Stimulated activated CD8-positive, alpha-beta memory T cell treated with anti-CD3 and anti-CD28 coated beads, Interleukin-7, amount 100 ng/mL, for 4 hours (primary cell): ENCODE measurements at places on chromosomes 7 and 10.

DNA sequence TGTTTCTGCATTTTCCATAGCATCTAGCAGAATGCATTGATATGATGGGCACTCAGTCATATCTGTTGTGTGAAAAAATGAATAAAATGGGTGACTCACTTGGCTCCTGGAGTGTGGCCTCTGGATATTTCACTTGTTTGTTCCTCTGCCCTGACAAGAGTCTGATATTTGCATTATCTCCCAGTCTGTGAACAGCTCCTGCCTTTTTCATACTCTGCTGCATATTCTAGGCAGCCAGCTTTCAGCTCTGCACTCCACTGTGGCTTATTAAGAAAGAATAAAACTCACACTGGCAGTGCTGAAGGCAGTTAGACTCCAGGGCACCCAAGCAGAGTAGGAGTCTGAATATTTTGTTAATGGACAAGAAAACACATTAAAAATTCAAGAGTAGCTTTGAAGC, 623.9 kb downstream of the SORCS1 start:
- no peak for DNase-seq

DNA sequence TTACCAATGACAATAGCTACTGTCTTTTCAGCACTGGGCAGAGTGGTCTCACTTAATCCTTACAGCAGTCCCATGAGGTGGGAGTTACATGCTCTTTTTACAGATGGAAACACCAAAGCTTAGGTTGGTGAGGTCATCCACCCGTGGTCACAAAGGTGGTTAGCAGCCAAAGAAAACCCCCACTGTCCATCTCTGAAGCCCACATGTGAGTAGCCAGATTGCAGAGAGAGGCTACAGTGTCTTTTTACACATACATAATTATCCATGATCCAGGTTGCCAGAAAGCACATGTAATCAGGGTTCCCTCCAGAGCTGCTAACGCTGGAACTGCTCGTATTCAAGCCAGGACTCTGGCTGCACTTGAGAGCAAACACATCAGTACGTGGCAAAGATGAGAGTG, 24.6 kb upstream of the ANKRD2 start:
- DNase-seq: no peak

GRCh38 chr7:10343108-10343507, 630.6 kb upstream of the PHF14 start:
- no peak for DNase-seq

DNA sequence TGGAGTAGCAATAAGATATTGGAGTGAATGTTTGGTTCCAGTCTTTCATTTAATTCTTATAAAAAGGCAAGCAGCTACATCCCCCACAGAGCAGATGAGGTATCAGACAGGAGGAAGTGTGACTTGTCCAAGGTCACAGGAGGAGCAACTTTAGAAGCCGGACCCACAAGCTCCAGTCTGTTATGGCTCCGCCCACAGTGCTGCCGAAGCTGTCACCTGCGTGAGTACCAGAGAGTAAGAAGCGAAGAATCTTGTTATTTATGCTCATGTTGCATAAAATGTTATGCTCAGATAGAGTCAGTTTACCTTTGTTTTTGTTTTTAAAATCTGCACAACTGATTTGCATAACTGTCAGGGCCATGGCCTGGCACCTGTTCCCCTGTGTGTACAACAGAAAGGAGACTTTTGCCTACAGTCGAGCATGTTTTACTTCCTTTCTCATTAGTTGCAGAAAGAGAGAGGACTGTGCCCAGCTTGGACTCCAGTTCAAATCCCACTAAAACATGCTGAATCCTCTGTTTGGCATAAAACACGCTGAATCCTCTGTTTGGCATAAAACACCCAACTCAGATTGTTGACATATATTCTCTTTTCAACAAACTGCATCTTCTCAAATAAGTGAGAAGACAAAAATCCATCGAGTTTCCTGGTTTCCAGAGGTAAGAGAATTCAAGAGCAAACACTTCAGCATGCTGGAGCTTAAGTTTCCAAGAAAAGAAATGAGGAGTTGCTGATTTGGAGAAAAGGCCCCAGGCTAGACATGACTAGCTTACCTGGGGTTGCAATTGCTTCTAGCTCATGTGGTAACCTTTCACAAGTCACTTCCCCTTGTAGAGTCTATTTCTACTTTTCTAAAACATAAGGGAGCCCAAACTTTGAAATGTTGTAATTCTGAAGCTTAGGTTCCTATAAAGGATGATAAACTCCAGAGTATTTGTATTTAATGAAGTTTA, 409.8 kb upstream of the ZMIZ1 start:
- DNase-seq: no peak
